ENCODE measurements at places on chromosomes 7 and 10.

DNA sequence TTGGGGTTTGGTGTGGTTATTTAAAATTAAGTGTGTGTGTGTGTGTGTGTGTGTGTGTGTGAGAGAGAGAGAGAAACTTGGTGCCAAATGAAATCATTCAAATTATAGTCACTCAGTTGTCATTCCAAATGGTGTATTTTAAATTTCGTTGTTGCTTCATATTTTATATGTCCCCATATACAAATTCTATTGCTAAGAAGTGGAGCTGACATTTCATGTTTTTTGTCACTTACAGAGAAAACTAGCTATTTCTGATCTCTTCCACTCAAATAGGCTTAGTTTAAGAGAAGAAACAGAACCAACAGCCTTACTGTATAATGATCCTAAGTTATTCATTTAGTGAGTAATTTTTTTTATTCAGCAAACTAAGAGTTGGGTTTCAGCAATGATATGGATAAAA is 42.3 kb downstream of the CHRM2 start:
- DNase-seq: no peak

DNA sequence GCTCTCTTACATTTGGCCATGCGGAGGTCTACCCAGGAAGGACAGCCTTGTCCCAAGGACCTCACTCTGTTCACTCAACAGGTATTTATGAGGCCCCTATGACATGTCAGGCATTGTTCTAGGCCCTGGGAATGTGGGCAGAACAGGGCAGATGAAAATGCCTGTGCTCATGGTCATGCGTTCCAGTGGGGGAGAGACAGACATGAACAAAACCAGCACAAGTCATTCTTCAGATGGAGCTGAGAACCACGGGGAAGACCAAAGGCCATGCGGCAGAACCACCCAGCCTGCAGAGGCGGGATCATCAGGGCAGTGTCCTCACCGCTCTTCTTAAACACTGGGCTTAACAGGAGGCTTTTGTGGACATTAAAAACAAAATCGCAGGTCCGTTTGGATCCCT is 636.1 kb downstream of the SDK1 start:
- no peak for DNase-seq

GRCh38 chr10:60908031-60908430 is 36.0 kb downstream of the RHOBTB1 start:
- no peak for DNase-seq

DNA sequence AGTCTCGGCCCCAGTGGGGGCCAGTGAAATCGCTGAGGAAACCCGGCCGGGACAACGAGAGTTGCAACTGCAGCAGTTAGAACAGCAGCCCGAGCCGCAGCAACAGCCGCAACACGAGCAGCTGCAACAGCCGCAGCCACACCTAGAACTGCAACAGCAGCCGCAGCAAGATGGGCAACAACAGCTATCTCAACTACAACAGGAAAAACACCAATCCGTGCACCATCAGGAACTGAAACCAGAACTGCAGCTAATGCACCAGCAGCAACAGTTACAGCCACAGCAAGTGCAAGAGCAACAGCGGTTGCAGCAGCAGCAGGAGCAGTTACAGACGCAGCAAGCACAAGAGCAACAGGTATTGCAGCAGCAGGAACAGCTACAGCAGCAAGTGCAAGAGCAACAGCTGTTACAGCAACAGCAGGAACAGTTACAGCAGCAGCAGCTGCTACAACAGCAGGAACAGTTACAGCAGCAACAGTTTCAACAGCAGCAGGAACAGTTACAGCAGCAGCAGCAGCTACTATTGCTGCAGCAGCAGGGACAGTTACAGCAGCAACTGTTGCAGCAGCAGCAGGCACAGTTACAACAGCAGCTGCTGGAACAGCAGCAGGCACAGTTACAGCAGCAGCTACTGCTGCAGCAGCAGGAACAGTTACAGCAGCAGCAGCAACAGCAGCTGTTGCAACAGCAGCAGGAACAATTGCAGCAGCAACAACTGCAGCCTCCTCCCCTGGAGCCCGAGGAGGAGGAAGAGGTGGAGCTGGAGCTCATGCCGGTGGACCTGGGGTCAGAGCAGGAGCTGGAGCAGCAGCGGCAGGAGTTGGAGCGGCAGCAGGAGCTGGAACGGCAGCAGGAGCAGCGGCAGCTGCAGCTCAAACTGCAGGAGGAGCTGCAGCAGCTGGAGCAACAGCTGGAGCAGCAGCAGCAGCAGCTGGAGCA is 6.1 kb downstream of the ZNF853 start:
- no peak for DNase-seq

GRCh38 chr7:1663857-1664651 is 6.0 kb upstream of the ELFN1 start:
- DNase-seq: no peak

DNA sequence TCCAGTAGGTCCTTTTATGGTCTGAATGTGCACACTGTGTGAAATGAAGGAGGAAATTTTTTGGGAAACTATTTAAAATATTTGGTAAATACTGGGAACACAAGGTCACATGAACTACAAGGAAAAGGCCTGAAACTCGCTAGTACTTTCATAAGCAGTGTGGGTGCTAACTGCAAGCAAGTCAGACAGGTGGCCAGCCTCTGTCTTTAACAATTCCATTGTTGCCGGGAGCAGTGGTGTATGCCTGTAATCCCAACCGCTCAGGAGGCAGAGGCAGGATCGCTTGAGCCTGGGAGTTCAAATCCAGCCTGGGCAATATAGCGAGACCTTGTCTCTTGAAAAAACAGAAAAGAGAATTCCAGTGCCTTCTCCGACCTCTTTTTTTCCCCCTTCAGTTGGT is 37.5 kb downstream of the SMURF1 start:
- no peak for DNase-seq

- DNase-seq: no peak
Measured at GRCh38 chr7:31398815-31399214, 58.3 kb upstream of the NEUROD6 start.

GRCh38 chr7:48428091-48428684 is 256.9 kb downstream of the ABCA13 start:
- no peak for DNase-seq

DNA sequence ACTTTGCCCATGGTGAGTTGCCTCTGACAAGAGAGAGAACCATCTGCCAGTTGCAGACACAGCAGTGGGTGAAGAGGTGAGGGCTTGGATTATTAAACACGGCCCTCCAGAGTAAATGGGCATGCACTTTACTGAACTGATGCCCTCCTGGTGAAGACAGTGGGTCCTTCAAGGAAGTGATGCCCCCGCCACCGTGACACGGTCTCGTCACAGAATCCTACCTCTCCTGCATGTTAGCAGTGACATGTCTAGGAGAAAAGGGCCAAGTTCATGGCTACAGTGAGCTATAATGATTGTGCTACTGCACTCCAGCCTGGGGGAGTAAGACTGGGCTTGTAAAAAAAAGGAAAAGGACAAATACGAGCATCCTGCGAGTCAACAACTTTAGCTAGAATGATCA is 2.4 kb downstream of the BNIP3 start:
- no peak for DNase-seq

DNA sequence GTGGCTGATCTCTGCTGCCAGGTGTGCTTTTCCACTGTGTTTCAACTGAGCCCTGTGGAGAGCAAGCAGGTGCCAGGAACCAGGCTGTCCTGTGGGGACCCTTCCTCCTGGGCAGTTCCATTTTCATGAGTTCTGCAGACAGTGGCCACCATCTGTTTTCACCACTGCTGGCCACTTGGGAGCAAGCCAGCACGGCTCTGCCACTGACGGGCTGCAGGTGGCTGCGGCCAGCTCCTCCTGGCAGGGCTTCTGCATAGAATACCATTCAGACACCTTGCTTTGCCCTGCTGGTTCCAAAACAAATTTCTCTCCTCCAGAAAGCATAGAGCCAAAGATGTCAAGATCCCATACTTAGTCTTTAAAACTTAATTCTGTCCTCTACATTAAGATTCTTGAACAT is 48.3 kb downstream of the LANCL2 start:
- no peak for DNase-seq

DNA sequence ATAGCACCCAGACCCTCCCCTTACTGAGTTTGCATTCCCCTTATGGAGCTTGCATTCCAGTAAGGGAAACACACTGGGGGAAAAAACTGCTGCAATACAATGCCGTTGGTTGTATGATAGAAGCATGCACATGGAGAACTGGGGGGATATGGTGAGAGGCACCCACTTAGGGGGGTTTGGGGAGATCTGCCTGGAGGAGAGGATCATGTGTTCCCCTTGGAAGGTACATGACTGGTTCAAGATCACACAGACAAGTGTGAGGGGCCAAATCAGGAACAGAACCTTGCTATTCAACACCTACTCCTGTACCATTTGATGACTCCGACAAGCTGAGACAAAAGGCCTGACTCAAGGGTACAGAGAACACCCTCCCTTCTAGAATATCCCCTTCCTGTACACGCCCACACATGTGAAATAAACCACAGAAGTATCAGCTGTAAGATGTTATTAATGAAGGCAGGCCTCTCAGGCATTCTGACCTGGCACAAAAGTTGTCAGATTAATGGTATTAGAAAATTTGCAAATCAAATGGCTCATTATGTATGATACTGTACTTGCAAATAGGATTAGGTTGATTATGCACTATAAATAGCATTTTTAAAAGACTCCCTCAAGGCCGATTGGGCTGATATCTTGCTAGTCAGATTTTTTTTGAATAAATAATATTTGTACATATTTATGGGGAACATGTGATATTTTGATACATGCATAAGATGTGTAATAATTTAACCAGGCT is 122.2 kb downstream of the NPY start:
- DNase-seq: no peak

GRCh38 chr10:91043173-91043910 is 122.5 kb upstream of the ANKRD1 start:
- DNase-seq: no peak

- DNase-seq: no peak
Measured at GRCh38 chr10:13668126-13668525, 81.4 kb downstream of the PRPF18 start.

- no peak for DNase-seq
Measured at GRCh38 chr7:75916685-75917634, 2.0 kb downstream of the POR start.

DNA sequence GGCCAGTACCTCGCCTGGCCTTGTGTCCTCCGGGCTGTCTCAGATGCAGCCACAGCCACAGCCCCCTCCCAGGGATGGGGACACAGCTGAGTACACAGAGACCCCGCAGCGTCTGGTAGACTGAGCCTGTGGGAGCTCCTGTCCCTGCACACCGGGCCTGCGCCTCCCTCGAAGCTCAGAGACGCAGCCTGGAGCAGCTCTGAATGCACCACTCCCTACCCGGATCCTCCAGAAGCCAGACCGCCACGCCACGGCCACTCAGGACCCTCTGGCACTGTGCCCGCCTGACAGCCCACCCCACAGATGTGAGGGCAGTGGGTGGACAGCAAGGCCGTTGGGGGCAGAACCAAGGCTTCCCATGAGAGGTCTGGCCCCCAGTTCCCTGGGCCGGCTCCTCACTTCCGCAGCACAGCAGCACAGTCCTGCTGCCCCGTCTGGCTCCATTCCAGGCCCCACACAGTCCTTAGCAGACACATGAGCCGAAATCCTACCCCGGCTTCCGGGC is 40.8 kb downstream of the PAPOLB start:
- no peak for DNase-seq

DNA sequence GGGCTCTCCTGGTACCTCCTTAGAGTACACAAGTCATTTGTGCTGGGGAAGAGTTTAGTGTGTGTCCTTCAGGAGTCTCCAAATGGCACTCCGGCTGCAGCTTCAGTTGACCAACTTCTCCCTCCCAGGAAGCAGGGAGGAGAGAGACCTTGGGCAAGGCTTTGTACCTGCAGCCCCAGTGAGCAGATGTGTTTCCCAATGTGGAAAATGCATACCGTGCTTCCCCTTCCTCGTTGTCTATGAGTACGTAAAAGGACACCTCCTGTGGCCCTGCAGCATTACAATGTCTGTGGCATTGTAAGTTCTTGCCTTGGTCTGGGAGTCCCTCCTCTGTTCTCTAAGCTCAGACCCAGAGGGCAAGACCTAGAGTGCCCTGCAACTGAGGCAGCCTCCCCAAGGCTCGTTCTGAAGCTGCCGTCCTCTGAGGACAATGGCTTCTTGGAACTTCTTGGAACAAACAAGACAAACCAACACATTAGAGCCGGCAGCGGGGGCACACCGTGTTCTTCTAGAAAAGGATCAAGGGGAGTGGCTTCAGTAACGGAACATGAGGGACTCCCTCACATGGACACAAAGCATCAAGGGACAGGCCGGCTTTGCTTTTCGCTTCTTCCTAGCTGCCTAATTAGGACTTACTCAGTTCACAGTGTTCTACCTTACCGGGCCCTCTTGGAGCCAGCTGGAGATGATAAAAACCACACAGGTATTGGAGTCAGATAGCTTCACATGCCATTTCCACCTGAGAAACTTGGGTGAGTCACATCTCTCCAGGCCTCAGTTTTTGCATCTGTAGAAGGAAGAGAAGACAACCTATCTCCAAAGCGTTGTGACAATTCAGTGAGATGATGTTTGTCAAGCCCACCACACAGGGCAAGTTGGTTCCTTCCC is 20.9 kb upstream of the PPA1 start:
- DNase-seq: no peak

DNA sequence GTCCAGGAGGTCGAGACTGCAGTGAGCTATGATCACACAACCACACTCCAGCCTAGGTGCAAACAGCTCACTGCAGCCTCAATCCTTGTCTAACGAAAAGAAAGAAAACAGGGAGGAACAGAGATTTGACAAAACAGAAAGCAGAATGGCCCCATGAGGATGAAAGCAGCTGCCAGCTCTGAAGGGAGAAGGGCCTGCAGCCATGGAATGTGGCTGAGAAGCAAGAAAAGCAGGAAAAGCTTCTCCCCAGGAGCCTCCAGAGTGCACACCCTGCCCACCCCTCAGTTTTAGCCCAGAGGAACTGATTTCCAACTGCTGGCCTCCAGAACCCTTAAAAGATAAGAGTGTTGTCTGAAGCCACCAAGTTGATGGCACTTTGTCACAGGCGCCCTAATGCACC is 13.0 kb downstream of the ESYT2 start:
- no peak for DNase-seq

GRCh38 chr10:64191286-64191685 is 670.1 kb downstream of the REEP3 start:
- no peak for DNase-seq

DNA sequence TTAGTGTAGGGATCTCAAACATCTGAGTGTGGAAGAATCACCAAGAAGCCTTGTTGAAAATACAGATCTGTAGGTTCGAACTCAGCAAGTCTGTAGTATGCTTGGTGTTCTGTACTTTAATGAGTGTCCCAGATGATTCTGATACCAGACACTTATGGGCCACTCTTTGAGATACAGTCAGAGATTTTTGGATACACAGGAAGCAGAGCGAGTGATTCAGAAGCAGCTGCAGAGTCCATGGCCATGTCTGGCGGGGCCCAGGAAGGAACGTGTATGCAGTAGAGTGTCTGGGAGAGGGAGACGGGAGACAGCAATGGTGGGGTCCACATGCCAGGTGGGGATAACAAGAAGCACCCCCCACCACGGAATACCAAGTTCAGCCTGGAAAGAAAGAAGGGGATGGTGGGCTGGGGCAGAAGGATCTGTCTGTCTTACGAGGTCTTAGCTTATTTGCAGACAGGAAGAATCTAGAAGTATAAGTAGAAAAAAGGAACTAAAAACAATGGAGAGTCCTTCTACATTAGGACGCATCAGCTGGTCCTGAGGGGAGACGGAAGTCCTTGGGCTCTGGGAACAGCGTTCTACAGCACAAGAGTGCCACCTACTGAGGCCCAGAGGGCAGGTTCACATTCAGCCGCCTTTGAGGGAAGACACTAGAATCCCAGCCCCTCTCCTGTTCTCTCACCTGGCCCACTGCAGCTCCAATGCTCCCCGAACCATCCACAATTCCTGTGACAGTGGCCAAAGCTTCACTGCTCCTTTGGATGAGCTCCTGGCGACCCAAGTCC is 55.4 kb downstream of the SLC37A3 start:
- DNase-seq: no peak

- DNase-seq: no peak
Measured at GRCh38 chr10:4522296-4523000, 303.6 kb upstream of the AKR1E2 start.

- DNase-seq: no peak
Measured at GRCh38 chr10:113524120-113524519, 28.7 kb upstream of the HABP2 start.

Data from activated T-cell treated with anti-CD3 and anti-CD28 coated beads for 1 hour (primary cell).